ENCODE measurements at places on chromosomes 4 and X.

- DNase-seq = no peak
Observed at GRCh38 chrX:11664211-11665167, 1.2 kb downstream of the ARHGAP6 start.

DNA sequence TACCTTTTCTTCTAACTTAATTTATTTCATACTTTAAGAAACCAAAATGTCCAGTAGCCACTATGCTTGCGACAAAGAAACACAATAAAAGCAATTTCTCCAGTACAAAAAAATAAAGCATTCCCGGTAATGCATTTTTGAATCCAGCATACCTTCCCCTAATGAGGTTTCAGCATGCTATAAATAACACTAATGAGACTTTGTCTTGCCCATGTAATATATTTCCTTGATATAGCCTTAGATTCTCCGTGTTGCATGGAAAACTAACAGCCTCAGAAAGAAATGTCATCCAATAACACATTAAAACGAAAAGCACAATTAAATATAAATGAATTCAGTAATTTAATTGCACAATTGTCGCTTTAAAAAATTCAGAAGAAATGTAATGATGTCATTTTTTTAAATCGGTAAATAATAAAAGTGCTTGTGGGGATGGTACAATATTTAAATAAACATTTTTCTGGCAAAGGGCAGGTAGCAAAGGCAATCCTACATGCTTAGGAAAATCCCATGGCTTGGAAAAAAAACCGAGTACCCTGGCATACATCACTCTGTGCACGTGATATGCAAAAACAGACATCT, 225.2 kb upstream of the PPARGC1A start:
- no peak for DNase-seq

- no peak for DNase-seq
Observed at GRCh38 chrX:153686711-153687110, 1.0 kb upstream of the SLC6A8 start.

- DNase-seq = no peak
Observed at GRCh38 chr4:81685104-81685503, 213.4 kb upstream of the RASGEF1B start.

GRCh38 chr4:146370841-146371240, 150.9 kb downstream of the SLC10A7 start:
- peak; percentile 53 for DNase-seq

- DNase-seq = no peak
Observed at GRCh38 chr4:85268961-85269360, 206.0 kb upstream of the ARHGAP24 start.

DNA sequence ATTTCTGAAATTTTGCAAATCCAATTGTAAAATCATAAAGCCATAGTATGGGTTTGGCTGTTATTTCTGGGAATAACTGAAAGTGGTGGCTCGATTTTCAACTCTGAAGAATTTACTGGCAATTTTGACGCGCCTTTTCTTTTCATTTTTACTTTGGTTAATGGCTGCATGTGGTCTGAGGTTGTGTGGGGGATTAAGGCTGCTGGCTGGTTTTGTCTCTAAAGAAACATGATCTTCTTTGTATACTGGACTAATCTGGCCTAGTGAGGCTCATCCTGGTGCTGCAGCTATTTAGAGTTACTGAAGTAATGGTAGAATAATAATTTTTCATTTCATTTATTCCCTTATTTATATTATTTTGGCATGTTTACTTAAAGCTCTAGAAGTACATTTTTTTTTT, 164.0 kb downstream of the RNF150 start:
- no peak for DNase-seq

DNA sequence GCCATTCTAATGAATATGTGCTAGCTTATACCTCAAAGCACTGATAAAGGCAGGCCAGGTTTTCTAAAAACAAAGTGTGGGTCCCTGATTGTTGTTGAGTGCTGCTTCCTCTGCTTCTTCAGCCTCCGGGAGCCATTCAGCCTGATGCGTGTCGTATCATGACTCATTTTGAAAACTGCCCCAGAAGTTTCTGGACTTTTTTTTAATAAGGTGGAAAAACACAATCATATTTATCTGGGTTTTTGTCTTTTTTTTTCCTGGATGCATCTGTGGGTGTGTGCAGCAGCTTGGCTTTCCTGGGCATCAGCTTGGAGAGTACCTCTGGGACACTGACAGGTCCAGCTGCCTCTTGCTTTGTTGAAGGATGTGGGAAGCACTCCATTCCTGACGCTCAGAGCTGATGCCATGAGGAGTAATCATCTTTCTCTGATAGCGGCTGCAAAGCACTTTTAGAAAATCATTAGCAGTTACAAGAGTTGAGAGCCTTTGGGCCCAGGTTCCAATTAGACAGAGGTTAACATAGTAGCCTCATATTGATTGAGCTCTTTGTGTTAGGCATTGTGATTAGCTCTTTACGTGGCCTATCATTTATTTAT, 66.9 kb downstream of the PARM1 start:
- DNase-seq = no peak

GRCh38 chrX:13759152-13759718, 24.7 kb downstream of the OFD1 start:
- no peak for DNase-seq

DNA sequence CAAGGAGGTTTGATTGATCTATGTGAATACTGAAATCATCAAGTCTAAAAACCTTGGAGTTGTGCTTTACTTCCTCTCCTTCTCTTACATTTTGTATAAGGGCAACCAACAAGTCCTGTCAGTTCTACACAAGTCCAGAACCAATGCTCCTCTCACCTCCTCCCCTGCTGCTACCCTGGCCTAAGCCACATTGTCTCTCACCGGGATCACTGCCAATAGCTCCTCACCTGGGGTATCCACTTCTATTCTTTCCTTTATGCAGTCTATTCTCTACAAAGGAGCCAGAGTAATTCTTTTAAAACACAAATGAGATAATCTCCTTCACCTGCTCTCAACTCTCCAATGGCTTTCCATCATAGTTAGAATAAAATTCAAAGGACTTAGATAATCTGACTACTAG, 13.3 kb upstream of the ARHGEF6 start:
- no peak for DNase-seq

GRCh38 chr4:177371461-177371860, 61.8 kb downstream of the NEIL3 start:
- no peak for DNase-seq

- no peak for DNase-seq
Observed at GRCh38 chr4:174318829-174319764, 35.4 kb downstream of the CEP44 start.

- no peak for DNase-seq
Observed at GRCh38 chr4:70133473-70133872, 20.6 kb upstream of the PRR27 start.

- DNase-seq = no peak
Observed at GRCh38 chr4:130850019-130850524, 1754.1 kb downstream of the C4orf33 start.

GRCh38 chr4:26081795-26082498, 167.9 kb downstream of the SMIM20 start:
- peak; percentile 24 for DNase-seq

- no peak for DNase-seq
Observed at GRCh38 chr4:189305500-189305899, 635.2 kb upstream of the FRG1 start.

DNA sequence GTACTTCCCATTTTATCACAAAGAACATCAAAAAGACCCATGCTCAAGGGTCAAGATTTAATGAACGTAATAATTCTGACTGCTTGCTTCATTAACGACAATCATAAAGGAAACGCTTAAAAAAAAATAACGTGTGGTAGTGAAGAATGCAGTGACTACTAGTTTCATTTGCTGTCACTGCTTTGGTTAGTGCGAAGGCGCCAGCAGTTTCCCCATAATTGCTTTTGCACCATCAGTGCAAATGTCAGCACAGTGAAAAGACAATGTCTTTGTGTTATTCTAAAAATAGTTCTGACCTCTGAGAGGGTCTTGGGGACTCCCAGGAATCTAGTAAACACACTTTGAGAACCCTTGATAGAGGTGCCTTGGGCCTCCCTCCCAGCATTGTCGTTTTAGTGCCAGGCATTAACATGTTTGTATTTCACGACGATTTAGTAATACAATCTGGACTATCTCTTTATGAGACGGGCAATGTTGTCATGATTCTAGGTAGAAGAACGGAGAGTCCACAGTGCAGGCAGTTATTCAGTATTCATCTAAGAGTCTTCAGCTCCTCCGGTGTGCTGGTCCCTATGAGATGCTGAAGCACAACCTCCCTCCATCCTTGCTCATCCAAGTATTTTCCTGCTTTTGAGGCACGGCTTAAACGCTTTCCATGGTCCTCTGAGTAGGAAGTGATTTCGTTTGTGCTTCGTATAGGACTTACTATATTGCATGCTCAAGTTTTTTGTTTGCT, 71.0 kb downstream of the AFF1 start:
- no peak for DNase-seq

DNA sequence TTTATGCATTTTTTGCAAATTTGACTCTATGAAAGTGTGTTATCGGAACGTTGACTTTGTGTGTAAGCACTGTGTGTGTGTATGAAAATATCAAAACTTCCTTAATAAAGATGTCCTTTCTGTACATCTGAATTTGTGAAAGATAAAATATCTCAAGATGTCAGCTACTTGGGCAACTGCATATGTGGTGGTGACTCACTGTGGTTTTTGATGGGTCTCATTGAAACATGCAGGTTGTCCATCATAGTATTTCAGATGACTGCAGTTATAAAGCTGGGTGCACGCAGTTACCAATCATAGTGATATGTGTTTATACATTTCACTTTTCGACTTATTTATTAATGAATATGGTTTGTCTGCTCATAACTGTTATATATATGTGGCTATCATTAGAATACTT, 19.7 kb upstream of the BBS12 start:
- no peak for DNase-seq

Measured in RCC 7860 (cell line).